CD14-positive monocyte (primary cell): ENCODE measurements at places on chromosomes 7 and 10. TPM values are rescaled to one million over a fixed set of nuclear protein-coding genes. Genes with fewer than 3 reads are reported as not detected.

DNA sequence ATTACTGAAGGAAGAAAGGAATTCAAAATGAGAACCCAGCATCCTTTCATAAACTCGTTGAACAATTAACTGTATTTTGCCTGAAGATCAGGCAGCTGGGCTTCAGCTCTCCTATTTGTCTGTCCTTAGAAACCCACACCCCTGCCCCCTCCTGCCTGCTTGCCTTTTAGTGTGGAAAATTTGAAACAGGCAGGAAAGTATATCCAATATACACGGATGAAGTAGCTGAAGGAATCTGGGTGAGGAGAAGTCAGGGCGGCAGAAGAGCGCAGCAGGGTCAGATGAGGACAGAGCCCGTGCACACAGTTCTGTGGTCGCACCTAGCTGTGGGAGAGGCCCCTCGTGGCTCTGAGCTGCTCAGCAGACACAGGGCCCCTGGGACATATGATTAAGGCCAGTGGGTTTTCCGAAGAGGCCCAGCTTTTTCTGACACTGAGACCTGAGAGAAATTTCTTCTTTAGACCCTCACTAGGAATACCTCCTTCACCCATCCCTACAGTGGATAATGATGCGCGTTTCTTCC, 87.9 kb downstream of the ACTR3B start:
- no peaks in the 10 kb centered on the region for H3K4me1 ChIP-seq
- no peaks in the 10 kb centered on the region for H3K36me3 ChIP-seq
- H3K4me3 ChIP-seq, result no peak overlapping the region
- no peaks in the 10 kb centered on the region for H3K27me3 ChIP-seq

- H3K27me3 ChIP-seq, result no peaks in the 10 kb centered on the region
- H3K27ac ChIP-seq, result no peak overlapping the region
- no peak for DNase-seq
- no peaks in the 10 kb centered on the region for H3K36me3 ChIP-seq
- no peaks in the 10 kb centered on the region for H3K4me1 ChIP-seq
- no peak overlapping the region for H3K4me3 ChIP-seq
These were observed 586.6 kb downstream of the PTPRN2 start for GRCh38 chr7:158001003-158001402.

- no peaks in the 10 kb centered on the region for H3K27me3 ChIP-seq
- H3K36me3 ChIP-seq, result no peaks in the 10 kb centered on the region
- no peaks in the 10 kb centered on the region for H3K4me1 ChIP-seq
- DNase-seq, result no peak
- H3K27ac ChIP-seq, result no peak overlapping the region
- H3K4me3 ChIP-seq, result no peak overlapping the region
These were observed 138.9 kb upstream of the AHR start for GRCh38 chr7:17159500-17160037.

Gene LMTK2
- polyA plus RNA-seq, result 1.8 TPM

- DNase-seq, result peak; percentile 24
- H3K27me3 ChIP-seq, result no peaks in the 10 kb centered on the region
- peaks cover 73% of the 10 kb centered on the region for H3K36me3 ChIP-seq
- no peak overlapping the region for H3K27ac ChIP-seq
These were observed 73.4 kb downstream of the SHH start for GRCh38 chr7:155738652-155739537.

DNA sequence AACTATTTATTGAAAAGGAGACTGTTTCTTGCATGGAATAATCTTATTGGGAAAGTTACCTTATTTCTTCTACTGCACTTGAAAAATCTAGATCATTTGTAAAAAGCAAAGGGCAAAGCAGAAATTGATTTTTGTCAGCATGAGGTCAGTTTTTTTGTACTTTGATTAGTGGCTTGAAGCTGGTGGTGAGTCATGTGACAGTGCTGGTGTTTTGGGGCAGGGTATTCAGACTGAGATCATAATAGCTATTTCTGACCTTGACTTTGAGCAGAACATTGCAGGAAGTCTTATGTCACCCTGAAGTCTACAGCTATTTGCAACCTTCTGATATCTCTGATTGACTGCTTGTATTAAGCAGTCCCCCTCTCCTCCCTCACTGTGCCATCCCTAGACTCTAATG, 66.3 kb upstream of the SORCS3 start:
- no peak for DNase-seq
- H3K4me1 ChIP-seq, result no peaks in the 10 kb centered on the region
- no peaks in the 10 kb centered on the region for H3K36me3 ChIP-seq
- H3K4me3 ChIP-seq, result no peak overlapping the region
- no peak overlapping the region for H3K27ac ChIP-seq
- no peaks in the 10 kb centered on the region for H3K27me3 ChIP-seq

DNA sequence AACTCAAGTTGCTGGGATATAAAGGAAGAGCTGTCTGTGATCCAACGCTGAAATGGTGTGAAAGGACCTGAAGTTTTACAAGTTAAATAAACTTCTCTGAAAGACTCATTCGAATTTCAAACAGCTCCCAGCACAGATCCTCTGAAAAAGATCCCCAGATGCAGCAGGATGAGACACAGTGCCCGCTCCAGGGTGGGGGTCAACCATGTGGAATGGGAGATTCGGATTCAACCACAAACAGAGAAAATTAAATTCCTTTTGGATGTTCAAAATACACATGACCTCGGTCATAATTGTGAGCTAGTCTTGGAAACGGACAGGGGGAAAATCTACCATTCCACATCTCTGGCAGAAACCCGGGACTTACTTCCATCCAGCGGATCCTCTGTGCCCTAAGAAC, 119.6 kb downstream of the PRKAG2 start:
- H3K4me1 ChIP-seq, result peaks cover 31% of the 10 kb centered on the region
- H3K4me3 ChIP-seq, result no peak overlapping the region
- H3K27me3 ChIP-seq, result no peaks in the 10 kb centered on the region
- no peak for DNase-seq

DNA sequence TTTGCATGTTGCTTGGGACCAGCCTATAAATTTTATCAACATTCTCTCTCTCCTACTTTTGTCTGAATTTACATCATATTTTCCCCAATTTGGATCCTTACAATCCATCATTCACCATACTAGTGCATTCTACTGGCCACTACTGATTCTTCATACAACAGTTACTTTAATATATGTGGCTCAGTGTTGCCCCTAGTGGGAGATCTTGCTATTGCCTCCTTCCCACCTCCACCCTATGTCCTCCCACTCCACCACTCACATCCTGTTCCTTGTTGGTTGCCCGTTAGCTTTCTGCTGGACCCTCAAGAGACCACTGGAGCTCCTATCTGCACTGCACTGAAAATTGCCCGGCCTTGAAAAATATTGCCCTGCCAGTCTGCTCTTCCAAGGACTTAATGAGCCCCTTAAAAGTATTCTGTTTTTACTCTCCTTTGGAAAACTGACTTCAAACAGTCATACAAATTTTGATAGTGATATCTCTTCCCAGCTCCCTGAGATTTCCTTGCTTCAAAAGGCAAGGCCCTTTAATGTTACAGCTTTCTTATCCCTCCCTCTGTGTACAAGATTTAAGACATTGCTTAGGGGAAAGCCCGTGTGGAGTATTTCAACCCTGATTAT, 243.2 kb upstream of the TMEM229A start:
- no peaks in the 10 kb centered on the region for H3K27me3 ChIP-seq
- H3K36me3 ChIP-seq, result no peaks in the 10 kb centered on the region
- no peaks in the 10 kb centered on the region for H3K4me1 ChIP-seq
- no peak overlapping the region for H3K27ac ChIP-seq
- DNase-seq, result no peak

Gene CPA2
- polyA plus RNA-seq, result not detected

- H3K4me3 ChIP-seq, result no peak overlapping the region
- DNase-seq, result no peak
- no peaks in the 10 kb centered on the region for H3K27me3 ChIP-seq
- H3K4me1 ChIP-seq, result no peaks in the 10 kb centered on the region
- no peak overlapping the region for H3K27ac ChIP-seq
These were observed 228.2 kb upstream of the CCDC6 start for GRCh38 chr10:60134548-60134947.

Gene EVX1
- not detected in 2 replicates for polyA plus RNA-seq

Gene GDF10
- polyA plus RNA-seq, result not detected

Gene PDZD7
- polyA plus RNA-seq, result not detected

- no peaks in the 10 kb centered on the region for H3K27me3 ChIP-seq
- H3K4me3 ChIP-seq, result no peak overlapping the region
- DNase-seq, result no peak
- H3K4me1 ChIP-seq, result no peaks in the 10 kb centered on the region
- no peaks in the 10 kb centered on the region for H3K36me3 ChIP-seq
These were observed 35.8 kb downstream of the CAMK2B start for GRCh38 chr7:44289341-44290251.

DNA sequence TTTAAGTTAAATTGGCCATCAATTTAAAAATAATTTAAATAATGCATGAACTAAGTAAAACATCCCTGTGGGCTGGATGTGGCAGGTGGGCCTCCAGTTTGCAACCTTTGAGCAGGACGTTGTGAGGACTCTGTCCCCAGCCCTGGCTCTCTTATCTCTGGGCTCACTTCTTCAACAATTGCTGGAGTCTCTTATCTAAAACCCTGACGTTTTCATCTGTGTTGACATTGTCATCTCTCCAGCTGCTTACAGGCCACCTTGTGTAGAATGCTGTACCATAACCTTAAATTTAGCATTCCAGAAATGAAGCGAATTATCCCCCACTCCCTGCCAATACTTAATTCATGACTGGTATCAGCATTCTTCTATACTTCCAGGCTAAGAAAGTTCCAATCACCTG, 3.2 kb upstream of the KIF5B start:
- H3K27ac ChIP-seq, result no peak overlapping the region
- peaks cover 28% of the 10 kb centered on the region for H3K4me1 ChIP-seq
- no peak overlapping the region for H3K4me3 ChIP-seq
- H3K36me3 ChIP-seq, result no peaks in the 10 kb centered on the region
- H3K27me3 ChIP-seq, result no peaks in the 10 kb centered on the region

- H3K36me3 ChIP-seq, result no peaks in the 10 kb centered on the region
- peaks cover 59% of the 10 kb centered on the region for H3K27me3 ChIP-seq
- no peak for DNase-seq
- no peak overlapping the region for H3K4me3 ChIP-seq
These were observed 342.8 kb downstream of the DNAJB6 start for GRCh38 chr7:157679607-157680006.

- no peak overlapping the region for H3K27ac ChIP-seq
- no peaks in the 10 kb centered on the region for H3K4me1 ChIP-seq
- no peak for DNase-seq
- no peak overlapping the region for H3K4me3 ChIP-seq
- H3K27me3 ChIP-seq, result no peaks in the 10 kb centered on the region
These were observed 343 bp upstream of the C10orf71 start for GRCh38 chr10:49298671-49298982.

DNA sequence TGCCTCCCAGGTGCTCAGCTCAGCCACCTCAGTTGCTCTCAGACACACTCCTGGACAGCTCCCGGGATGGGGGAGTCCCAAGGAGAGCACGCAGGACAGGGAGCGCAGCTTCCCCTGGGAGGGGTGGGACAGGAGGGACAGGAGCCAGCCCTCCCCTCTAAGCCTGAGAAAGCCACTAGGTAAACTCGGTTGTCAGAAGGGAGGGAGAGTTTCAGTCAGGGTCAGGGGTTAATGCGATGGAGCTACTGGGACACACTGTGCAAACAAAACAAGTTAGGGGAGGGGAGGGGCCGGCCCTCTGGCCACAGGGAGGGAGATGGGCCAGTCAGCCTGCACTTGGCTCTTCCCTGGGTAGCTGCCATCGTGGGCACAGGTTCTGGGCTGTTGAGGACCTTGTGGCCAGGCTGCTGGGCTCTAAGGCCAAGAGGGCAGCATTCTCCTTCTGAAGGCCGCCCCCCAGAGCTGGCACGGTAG, 31.1 kb downstream of the KAZALD1 start:
- H3K27me3 ChIP-seq, result peaks cover 10% of the 10 kb centered on the region
- no peaks in the 10 kb centered on the region for H3K4me1 ChIP-seq
- H3K4me3 ChIP-seq, result no peak overlapping the region
- DNase-seq, result no peak
- H3K36me3 ChIP-seq, result no peaks in the 10 kb centered on the region

Gene OPTN
- 2.6 TPM for polyA plus RNA-seq

- no peak overlapping the region for H3K4me3 ChIP-seq
- no peak overlapping the region for H3K27ac ChIP-seq
- no peaks in the 10 kb centered on the region for H3K36me3 ChIP-seq
- H3K4me1 ChIP-seq, result no peaks in the 10 kb centered on the region
- no peak for DNase-seq
These were observed 10.9 kb downstream of the RNF32 start for GRCh38 chr7:156651474-156651873.

Gene GNAT3
- not detected in 2 replicates for polyA plus RNA-seq

DNA sequence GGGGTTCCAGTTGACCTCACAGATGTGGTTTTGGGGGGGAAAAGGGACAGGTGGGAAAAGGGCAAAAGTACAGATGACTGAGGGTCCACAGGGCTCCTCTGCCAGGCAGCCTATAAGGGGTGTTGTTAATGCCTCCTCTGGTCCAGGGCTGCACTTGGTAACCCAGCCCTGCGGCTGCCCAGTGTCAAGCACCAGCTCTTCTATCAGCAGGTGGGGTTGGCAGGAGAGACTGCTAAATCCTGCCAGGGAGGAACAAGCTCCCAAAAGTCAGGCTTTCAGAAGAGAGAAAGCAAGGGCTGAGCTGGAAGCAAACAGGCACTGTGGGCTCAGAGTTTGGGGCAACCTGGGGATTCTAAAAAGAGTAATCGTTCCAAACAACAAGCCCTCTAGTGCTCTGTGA, 39.1 kb downstream of the LRRC20 start:
- H3K27ac ChIP-seq, result no peak overlapping the region
- H3K36me3 ChIP-seq, result no peaks in the 10 kb centered on the region
- peaks cover 7% of the 10 kb centered on the region for H3K27me3 ChIP-seq
- peaks cover 18% of the 10 kb centered on the region for H3K4me1 ChIP-seq
- H3K4me3 ChIP-seq, result no peak overlapping the region
- DNase-seq, result no peak

Gene PPP1R17
- 0.85 TPM for polyA plus RNA-seq

GRCh38 chr7:51046103-51046466, 263.4 kb upstream of the GRB10 start:
- no peaks in the 10 kb centered on the region for H3K36me3 ChIP-seq
- no peak overlapping the region for H3K4me3 ChIP-seq
- H3K27ac ChIP-seq, result no peak overlapping the region
- no peaks in the 10 kb centered on the region for H3K27me3 ChIP-seq
- DNase-seq, result no peak

DNA sequence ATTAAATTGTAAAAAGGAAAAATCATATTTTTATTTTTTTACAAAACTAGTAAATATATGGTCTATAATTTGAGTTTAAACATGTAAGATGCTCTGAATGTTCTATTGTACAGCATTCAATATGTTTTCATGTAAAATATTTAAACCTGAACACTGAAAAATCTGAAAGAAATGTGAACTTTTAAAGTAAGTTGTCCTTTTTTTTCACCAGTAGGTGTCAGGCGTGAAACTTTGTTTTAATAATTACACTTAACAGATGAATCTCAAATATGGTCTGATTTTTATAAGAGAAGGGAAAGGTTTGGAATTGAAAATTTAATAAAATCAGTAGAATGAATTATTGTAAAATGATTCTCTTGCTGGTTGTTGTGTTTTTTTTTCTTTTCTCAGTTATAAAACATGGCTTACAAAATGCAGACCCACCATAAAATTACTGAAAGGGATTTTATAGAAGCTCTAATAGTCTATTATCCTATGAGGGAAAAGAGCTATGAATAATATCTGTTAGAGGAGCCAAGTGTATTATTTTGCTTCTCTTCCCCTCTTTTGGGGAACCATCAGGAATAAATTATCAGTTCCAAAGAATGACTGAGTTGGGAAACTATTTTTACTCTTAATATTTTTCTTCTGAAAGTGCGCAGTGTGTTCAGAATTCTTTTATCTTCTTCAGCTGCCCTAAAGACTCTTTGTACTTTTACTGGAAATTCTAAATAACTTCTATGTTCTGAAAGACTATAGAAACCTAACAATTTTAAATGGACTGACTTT, 217.7 kb upstream of the FZD1 start:
- H3K27ac ChIP-seq, result no peak overlapping the region
- no peak for DNase-seq
- peaks cover 9% of the 10 kb centered on the region for H3K4me1 ChIP-seq
- H3K36me3 ChIP-seq, result no peaks in the 10 kb centered on the region
- H3K4me3 ChIP-seq, result no peak overlapping the region

Gene NT5C2
- polyA plus RNA-seq, result 81.8 TPM
